Stimulated activated effector memory CD8-positive, alpha-beta T cell treated with anti-CD3 and anti-CD28 coated beads, Interleukin-12 subunit alpha, Interleukin-12 subunit beta, amount 100 ng/mL, for 72 hours (primary cell): ENCODE measurements at places on chromosomes 7 and 10.

DNA sequence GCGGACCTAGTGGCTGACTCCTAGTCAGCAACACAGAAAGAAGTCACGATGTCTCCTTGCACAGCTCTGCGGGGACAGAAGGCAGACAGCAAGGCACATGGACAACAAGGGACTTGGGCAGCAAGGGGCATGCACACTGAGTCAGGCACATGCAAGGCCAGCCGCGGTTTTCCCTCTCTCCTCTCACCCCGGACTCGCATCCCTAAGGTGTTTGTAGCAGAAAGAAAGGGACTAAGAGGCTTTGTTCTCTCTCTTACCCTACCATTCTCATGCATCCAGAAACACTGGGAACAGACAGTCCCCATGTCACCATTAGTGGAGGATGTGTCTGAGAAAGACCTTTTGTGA is 193.3 kb upstream of the PHF14 start:
- DNase-seq, result no peak

- DNase-seq, result no peak
Measured at GRCh38 chr10:86665218-86665607, 3.1 kb upstream of the LDB3 start.

DNA sequence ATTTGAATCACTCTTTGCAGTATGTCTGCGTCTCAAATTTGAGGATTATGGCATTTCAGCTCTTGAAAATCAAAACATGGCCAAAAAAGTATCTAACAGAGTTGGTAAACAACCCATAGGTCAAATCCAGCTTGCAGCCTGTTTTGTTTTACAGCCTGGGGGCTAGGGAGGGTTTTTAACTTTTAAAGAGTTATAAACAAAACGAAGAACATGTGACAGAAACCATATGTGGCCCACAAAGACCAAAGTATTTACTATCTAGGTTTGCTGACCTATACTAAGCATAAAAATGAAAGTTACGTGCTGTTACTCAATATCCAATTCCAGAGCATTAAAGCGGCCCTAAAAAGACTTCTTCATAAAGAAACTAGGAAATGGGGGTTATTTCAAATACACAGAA is 55.5 kb upstream of the STARD3NL start:
- no peak for DNase-seq

DNA sequence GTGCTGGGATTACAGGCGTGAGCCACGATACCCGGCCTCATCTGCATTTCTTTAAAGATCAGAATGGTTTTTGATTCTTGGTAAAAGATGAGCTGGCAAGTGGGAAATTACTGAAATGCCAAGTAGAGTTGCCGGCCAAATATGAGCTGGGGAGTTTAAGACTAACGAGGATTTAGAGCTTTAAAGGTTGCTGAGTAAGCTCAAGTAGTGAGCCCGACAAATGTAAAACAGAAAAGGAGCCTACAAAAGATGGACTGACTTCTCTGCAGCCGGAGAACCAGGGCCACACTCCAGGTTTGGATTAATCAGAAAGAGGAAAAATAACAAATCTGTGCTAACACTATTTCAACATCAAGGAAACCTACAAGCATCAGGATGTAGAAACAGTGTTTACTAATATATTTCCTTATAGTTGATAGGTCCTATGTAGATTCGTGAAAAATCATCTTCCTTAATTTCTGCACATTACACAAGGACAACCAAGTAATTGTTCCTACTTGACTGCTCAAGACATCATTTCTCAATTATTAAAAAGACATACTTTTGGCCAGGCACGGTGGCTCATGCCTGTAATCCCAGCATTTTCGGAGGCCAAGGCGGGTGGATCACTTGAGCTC is 49.6 kb downstream of the MPP7 start:
- DNase-seq, result no peak

DNA sequence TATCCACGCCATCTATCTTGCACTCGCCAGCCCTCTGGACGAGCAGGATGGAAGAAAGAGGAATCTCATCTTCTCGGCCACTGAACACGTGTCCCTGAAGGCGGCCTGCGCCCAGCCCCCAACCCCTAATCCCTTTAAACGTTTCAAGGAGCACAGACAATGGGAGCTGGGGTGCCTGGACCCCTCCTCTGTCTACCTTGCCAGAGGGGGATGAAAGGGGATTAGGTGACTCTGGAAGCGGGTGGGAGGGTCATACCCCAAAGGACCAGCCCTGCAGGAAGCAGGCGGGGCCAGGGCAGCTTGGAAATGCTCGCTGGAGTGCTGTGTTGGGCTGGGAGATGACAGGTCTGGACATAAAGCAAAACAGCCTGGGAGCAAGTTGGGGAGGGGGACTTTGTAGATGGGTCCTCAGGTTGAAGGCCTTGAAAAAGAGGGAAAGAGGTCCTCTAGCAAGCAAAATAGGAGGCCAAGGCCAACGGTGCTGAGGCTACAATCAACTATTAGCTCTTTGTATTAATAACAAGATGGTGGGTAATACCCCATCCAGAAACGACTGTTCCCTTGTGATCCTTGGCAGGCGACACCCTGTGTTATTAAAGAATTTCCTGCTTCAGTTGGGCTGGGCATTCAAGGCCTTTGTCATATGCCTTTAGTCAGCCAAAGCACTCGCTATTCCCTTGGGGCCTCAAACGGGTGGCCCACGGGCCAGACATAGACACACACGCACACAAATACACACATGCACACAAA is 126.5 kb upstream of the UNC5B start:
- peak; percentile 26 for DNase-seq

DNA sequence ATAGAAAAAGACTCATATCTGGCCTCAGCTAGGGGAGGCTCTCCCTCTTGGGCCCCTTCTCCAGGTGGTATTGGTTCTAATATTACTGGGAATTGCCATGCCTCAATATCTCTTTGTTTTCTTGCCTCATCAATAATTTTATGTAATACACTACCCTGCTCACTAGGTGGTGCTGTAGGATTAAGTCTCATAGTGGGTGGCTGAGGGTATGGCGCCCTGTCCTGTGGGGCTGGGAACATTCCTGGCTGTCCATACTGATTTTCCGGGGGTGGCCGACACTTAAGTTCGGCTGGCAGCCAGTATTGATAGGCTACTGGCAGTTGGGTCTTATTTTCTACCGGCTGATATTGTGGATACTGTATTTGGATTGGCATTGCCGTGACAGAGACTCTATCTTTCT is 9.0 kb upstream of the TAS2R3 start:
- DNase-seq, result no peak

- no peak for DNase-seq
Measured at GRCh38 chr7:45197461-45197860, 39.9 kb downstream of the RAMP3 start.

- no peak for DNase-seq
Measured at GRCh38 chr7:26724795-26725194, 139.6 kb downstream of the SKAP2 start.

DNA sequence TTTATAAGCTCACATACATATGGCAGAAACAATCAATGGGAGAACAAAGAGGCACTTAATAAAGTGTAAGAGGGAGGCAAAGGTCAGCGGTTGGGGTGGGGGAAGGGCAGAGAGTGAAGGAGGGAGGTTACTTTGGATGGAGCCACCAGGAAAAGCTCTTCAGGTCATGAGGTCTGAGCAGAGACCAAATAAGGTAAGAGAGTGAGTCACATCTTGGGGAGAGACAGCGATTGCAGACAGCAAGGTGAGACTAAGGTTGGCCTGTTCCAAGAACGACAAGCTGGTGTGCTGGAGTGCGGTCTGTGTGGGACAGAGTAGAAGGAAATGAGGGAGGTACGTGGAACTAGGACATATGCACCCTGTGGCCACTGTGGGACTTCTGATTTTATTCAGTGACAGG is 74.3 kb upstream of the TOMM7 start:
- DNase-seq, result no peak

DNA sequence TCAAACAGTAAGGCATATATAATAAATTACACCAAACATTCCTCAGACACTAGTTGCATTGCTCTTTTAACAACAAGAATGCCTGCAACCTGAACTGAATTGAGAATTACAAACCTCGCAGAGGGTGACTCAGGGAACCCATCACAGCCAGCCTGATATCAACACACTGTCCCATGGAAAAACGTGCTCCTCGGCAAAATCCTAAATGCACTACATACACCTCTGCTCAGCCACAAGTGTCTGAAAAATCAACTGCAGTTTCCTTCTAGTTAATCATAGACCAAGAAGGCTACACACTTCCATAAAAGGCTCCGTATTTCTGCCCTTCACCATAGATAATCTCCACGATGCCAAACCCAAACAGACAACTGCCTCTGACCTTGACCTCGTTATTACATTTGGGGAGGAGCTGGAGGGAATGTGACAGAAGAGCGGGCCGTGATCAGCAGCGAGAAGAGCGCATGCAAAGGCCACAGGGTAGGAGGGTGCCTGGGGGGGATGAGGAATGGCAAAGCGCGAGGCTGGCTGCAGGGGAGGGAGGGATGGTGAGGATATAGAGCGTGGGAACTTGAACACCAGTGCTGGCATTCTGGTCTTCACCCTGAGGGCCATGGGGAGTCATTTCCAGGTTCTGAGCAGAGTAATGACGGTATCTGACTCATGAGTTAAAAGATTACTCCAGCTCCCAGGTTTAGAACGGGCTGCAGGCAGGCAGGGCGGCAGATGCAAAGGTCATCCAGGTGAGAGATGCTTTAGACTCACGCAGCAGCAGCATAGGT is 201.9 kb upstream of the FRMD4A start:
- peak; percentile 41 for DNase-seq
